Stimulated activated naive B cell treated with anti-CD40 and anti-IgM and Interleukin-4, amounts not matched to agents 10 μg/mL and 1 μg/mL and 100 μg/mL, for 72 hours (primary cell): ENCODE measurements at places on chromosomes 11 and 22.

DNA sequence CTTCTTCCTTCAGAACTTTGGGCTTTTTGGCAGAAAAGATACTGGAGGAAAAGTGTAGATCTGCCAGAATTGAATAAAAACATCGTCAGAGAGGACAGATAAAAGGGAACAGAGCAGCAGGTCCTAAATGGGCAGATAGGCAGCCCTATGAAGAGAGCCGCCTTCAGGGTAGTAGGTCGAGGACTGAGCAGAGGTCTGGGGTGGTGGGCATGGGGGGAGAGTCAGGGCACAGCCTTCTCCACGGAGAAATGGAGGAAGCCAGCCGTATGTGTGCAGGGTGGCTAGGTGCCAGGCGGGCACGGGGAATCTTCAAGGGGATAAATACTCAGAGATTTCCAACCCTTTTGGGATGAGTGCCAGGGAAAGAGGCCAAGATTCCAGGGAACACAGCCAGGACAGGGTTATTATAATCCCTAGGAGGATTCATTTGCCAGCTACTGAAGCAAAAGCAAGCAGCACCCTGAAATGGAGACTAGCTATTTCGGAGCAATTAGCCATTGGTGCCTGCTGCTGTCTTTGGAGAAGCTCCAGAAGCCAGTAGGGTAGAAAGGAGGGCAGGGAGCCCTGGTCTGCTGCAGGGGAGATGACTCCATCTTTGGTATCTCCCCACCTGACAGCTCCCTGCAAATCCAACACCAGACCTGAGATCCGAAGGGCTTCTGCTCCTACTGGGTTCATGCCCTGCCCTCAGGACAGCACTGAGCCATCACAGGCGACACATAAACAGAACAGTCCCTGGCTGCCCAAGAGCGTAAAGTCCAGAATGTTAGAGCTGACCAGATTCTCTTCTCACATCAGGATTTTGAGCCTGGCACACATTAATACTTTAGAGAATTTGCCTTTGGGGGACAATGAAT, 174.5 kb upstream of the NTM start:
- no peak for DNase-seq

- DNase-seq, result no peak
These were observed 36.4 kb downstream of the MAP6 start for GRCh38 chr11:75632450-75632849.

DNA sequence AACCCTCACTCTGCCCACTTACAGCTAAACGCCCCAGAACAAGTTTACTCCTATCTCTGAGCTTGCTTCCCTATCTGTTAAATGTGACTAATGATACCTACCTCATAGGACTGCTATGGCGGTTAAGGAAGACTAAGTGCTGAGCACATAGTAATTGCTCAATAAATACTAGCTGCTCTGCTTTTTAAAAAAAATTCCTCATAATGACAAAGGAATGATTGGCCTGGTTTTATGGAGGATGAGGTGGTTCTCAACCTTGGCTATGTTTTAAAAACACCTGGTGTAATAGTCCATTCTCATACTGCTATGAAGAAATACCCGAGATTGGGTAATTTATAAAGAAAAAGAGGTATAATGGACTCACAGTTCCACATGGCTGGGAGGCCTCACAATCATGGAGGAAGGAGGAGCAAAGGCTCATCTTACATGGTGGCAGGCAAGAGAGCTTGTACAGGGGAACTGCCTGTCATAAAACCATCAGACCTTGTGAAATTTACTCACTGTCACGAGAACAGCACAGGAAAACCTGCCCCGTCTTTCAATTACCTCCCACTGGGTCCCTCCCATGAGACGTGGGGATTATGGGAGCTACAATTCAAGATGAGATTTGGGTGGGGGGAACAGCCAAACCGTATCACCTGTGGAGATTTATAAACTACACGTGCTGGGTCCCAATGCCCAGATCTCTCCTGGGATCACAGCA, 127.2 kb upstream of the SYT13 start:
- no peak for DNase-seq

DNA sequence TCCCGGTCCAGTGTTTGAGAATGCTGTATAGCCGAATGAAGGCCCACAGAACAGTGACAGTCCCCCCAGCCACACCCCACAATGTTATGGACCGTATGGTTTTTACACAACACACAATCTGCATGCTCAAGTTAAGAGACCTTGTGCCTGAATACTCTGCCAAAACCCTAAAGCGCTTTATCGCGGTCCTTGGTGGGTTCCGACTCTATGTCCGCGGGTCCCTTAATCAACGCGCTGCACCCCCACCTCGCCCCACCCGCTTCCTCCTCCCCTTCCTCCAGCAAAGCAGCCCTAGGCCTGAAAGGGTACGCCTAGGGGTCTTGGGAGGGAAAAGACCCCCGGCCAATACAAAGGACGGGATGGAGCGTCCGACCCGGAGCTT, 442 bp downstream of the COPB1 start:
- DNase-seq, result no peak

DNA sequence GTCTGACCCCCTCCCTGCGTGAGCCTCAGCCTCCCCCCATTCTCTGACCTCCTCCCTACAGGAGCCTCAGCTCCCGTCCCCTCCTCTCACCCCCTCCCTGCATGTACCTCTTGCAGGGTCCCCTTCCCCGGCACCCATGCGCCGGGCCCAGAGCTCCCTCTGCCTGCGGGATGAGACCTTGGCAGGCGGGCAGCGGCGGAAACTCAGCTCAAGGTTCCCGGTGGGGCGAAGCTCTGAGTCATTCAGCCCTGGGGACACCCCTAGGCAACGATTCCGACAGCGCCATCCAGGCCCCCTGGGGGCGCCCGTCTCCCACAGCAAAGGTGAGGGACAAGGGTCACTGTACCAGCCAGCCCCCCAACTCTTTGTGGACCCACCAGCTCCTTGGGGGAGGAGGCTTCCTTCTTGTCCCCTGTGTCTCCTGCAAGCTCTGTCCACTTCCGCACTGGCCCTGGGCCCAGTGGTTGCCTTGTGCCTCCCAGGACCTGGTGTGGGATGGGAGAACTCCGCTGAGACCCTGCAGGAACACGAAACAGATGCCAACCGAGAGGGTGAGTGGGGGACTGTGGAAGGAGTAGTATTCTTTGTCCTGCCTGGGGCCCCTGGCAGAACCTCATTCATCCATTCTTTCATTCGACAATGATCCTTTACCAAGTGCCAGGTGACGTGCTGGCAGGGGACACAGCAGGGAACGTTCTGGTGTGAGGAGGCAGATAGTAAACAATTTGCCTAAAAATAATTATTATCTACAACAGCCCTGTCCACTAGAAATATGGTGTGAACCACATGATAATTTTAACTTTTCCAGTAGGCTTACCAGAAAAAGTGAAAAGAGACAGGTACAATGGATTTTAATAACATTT, 3.7 kb upstream of the RPS6KA4 start:
- peak; percentile 58 for DNase-seq

GRCh38 chr11:73498343-73498742, 99.6 kb downstream of the FAM168A start:
- no peak for DNase-seq

DNA sequence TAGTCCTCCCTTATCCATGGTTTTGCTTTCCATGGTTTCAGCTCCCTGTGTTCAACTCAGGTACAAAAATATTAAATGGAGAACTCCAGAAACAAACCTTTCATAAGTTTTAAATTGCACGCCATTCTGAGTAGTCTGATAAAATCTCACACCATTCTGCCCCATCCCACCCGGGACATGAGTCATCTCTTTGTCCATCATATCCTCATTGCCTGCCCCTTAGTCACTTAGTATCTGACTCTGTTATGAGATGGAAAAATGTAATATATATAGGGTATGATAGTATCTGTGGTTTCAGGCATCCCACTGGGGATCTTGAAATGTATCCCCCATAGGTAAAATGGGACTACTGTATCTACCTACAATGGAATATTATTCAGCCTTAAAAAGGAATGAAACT, 35.5 kb upstream of the FGF3 start:
- no peak for DNase-seq

GRCh38 chr11:119892311-119892808, 163.4 kb upstream of the NECTIN1 start:
- no peak for DNase-seq

DNA sequence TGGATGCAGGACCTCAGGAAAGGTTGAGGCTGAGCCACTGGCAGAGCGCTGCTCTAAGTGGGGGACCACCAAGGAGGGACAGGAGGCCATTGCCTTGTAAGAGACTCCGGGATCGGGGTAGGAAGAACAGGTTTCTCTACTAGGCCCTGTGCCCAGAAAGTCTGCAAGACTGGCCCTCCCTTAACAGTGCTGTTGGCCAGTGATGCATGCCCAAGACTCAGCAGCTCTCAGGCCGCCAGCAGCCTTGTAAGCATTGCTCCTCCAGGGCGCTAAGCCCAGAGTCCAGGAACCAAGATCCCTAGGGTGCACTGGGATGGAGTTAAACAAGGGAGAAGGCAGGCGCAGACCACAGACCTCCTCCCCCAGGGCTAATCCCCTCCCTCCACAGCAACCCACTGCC, 39.3 kb upstream of the PANX1 start:
- DNase-seq, result no peak

DNA sequence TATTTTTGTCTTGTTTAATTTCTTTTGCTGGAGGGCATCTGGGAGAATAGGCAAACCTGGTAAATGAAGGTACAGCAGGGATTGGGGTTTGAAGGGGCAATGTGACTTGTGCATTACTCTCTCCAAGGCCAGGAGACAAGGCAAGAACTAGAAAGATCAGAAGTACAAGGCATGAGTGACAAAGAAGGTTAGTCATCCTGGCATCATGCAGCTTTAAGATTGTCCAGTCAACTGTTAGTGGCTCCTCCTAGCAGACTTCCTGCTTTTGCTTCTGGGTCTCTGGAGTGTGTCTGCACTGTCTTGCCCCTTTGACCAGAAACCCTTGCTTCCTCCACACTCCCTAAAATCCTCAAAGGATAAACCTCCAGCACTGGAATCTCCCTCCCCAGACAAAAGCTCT, 27.2 kb upstream of the GLYATL1 start:
- DNase-seq, result no peak

- DNase-seq, result no peak
These were observed 5.6 kb downstream of the PTDSS2 start for GRCh38 chr11:455566-456147.

DNA sequence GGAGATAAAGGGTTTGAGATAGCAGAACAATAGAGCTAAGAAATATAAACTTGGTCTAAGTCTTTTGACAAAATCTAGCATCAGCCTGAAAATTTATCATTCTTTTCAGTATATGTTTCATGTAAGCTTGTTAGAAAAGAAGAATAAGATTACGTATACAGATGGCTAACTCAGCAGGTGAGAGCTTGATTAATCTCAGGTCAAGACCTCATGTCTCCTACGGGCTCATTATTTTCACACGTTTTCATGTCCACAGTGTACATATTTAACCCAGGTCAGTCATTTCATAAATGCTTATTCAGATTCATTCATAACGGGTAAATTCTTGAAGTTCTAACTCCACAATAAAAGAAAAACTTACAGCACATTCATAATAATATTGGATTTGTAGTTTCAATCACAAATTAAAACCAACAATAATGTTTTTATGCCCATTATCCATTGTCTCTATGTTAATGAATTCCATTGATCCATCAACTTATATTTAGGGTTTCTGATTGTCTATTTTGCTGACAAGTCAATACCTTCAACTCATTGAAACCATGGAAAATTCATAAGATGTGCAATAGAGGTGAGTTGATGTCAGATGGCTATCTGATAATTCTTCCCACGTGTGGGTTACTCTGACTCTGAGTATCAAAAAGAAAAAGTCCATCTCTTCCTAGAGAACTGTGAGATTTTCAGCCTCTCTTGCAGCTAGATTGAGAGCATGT, 102.6 kb downstream of the CASP12 start:
- no peak for DNase-seq

DNA sequence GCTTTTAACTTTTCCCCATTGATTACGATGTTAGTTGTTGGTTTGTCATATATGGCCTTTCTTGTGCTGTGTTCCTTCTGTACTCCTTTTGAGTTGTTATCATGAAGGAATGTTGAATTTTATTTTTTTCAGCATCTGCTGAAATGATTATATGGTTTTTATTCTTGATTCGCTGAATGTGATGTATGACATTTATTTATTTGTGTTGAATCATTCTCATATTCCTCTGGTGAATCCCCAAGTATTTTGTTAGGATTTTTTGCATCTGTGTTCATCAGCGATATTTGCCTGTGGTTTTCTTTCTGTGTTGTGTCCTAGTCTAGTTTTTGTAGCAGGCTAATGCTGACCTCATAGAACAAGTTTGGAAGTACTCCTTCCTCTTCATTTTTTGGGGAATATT, 78.2 kb downstream of the GGT1 start:
- DNase-seq, result no peak
